Activated T-cell treated with anti-CD3 and anti-CD28 coated beads for 48 hours (primary cell): ENCODE measurements at places on chromosomes 2 and 18.

- DNase-seq, result no peak
Observed at GRCh38 chr18:9796935-9797549, 88.7 kb upstream of the TXNDC2 start.

GRCh38 chr18:35623255-35623654, 41.7 kb downstream of the GALNT1 start:
- no peak for DNase-seq

- no peak for DNase-seq
Observed at GRCh38 chr2:108267101-108267500, 21.6 kb upstream of the SULT1C2 start.

- DNase-seq, result no peak
Observed at GRCh38 chr18:6837904-6838303, 108.4 kb downstream of the ARHGAP28 start.

GRCh38 chr18:67183398-67183797, 333.1 kb downstream of the DSEL start:
- DNase-seq, result no peak

DNA sequence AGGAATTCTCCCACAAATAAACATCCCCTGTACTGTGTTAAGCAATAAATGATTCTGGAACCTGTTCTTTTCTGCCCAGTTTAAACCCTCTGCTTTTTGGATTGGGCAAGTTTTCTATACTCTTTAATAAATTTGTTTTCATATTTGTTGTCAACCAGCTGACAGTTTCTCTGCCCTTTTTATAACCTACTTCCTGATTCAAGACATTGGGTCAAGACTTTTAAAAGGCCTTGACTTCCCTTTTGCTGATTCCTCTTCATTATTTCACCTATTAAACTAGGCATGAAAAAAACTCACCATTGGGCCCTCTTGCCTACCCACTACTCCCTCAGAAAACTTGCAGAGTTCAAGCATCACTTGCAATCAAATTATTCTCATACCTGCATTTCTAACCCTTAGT, 459.5 kb downstream of the ARHGAP15 start:
- DNase-seq, result no peak

DNA sequence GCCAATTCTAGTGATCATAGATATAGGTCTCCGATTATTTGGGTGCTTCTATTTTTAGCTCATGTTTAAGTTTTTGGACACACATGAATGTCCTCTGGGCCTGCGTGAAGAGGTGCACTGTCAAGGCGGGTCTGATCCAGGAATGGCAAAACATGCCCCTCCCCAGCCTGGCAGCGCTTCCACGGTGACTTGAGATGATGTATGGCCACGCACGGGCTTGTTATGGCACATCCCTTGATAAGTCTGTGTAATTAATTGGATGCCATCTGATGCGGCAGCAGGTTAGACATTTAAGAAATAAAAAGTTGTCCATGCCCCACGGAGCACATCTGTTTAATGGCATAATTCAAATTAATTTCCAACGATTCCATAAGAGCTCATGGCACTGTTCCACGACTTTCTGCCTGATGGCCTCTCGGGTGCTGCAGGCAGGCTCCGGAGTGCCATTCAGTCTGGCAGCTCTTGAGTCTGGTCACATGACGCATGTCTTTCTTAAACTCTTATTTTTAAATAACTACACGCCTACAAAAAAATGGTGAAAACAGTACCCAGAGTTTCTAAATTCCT, 151.4 kb downstream of the ACKR3 start:
- DNase-seq, result no peak

GRCh38 chr2:179790235-179791217, 70.9 kb downstream of the ZNF385B start:
- DNase-seq, result no peak

- DNase-seq, result no peak
Observed at GRCh38 chr18:22106536-22107292, 62.7 kb upstream of the GATA6 start.

DNA sequence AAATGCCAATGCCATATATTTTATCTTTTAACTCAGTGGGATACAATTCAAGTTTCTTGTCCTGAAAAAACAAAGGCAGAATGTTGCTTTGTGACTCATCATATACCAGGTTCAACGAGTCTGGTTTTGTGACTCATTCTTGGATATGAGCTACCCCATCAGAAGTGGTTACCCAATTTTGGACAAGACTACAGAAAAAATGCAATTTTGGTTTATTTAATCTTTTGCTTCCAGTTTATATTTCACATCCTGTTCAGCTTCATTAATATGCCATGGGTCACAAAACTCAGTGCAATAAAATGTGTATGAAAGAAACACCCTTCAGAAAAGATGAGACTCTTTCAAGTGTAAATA, 25.0 kb downstream of the FN1 start:
- no peak for DNase-seq

DNA sequence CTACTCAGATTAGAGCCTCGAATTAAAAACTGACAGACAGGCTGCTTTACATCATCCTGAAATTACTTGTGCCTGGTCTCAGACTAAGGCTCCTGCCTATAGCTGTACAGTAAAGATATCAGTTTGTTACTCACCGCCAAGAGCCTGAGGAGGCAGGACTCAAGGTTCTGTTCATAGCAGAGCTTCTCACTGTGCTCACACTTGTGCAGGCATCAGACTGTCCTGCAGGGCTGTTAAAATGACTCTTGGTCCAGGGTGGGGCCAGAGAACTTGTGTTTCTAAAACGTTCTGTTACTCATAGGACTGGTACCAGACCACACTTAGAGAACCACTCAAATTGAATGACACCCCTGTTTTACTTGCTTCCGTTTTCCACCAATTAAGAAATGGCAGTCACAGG, 310.0 kb downstream of the DPP10 start:
- no peak for DNase-seq

DNA sequence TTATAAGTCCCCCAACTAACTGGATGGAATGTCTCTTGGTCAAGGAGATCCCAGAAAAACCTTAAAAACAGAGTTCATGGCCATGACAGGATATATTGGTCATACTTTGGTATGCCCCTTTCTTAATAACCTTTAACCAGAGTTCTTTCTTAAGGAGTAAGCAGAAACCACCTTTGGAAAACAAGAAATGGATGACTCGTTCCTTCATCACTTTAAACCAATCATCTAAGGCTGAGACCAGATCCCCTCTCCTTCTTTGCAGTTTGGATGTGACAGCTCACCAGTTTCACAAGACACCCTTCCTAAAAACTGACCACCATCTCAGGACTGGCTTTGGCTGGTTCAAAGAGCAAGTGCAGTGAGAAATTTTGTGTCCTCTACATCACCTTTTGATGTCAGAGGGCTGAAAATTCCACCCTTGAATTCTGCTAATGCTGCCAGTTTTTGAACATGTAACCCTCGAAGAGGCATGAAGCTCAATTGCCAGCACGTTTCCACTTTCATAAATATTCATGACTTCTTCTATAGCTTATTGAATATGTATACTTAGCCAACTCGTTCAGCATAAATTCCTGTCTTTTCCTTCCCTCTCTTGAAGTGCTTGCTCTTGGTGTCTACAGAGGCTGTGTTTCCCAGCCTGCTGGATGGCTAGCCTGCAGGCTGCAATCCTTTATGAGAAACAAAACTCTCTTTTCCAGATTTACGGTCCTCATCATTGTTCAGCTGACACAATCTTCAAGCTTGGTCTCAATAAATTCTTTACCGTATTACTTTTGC, 1323.5 kb upstream of the TMEFF2 start:
- no peak for DNase-seq

- no peak for DNase-seq
Observed at GRCh38 chr2:238060096-238060541, 682 bp upstream of the SCLY start.

DNA sequence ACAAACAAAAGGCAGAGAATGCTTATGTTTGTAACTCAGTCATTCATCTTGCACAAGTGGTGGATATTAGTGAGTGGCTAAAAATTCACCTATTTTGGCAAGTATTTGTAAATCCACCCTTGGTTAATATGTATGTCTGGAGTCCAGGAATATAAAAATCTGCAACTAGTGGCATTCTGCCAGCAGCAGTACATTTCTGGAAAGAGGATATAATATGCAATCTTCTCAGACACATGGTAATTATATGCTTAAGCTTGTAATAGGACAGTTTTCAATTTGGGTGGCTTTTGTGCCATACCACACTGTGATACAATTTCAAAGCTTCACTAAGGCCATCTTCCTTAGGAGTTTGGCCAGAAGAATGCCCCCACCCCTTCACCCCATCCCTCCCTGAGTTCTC, 693.3 kb downstream of the MBD2 start:
- DNase-seq, result no peak

GRCh38 chr18:183769-184168, 25.4 kb downstream of the USP14 start:
- DNase-seq, result no peak

GRCh38 chr2:235833971-235834620, 334.1 kb downstream of the GBX2 start:
- no peak for DNase-seq

- no peak for DNase-seq
Observed at GRCh38 chr2:85822766-85823165, 66.0 kb downstream of the ST3GAL5 start.

GRCh38 chr2:20551260-20551944, 99.5 kb downstream of the HS1BP3 start:
- DNase-seq, result no peak

- no peak for DNase-seq
Observed at GRCh38 chr18:24801001-24801400, 340.6 kb downstream of the HRH4 start.

DNA sequence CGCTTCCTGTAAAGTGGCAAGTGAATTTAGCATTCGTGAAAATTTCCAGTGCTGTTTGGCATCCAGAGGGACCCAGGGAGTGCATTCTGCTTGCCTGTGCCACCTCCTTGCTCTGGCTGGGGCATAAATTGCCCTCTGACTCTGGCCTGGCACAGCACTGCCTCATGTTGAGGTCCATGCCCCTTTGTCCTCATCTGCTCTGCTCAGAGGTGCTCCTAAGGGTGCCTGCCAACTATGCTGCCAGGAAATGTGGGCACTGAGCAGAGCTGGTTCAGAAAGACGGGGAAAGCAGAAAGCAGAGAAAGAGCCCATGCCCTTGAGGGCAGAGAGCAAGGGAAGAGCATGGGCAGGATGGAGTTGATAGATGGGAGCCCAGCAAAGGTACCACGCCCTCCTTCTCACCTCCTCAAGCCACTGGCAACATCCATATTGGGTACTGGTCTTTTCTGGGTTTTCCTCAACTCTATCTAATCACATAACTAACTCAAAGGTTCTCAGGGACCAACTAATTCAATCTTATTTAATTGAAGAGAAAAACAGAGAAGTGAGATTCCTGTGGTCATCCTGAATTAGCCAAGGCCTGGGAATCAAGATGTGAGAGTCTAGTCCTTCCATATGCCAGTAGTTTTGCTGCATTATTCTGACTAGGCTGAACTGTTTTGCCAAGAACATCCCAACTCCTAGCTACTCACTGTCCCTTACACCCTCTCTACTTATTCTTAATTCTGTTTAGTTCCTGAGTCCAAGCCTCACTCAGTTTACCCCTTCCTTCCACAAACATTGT, 441.5 kb upstream of the TNP1 start:
- no peak for DNase-seq

GRCh38 chr18:78983512-78983911, 3.9 kb downstream of the SALL3 start:
- no peak for DNase-seq

- no peak for DNase-seq
Observed at GRCh38 chr2:231709636-231709980, 1.3 kb downstream of the PTMA start.

DNA sequence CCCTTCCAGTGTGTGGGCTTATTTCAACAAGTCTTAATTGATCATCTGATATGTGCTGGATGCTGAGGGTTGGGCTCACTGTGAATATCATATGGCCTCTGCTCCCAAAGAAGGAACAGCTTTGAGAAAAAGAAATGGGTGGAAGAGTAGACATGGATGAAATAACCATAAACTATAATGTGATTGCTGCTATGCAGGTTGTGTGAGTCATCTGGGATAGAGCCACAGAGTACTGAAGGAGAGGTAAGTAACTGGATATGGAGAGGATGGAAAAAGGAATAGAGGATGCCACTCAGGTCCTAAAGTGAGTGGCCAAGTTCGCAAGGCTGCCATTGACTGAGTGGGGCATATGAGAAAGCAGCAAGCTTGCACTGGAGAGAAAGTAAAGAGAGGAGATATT, 8.7 kb upstream of the DSG2 start:
- DNase-seq, result no peak

DNA sequence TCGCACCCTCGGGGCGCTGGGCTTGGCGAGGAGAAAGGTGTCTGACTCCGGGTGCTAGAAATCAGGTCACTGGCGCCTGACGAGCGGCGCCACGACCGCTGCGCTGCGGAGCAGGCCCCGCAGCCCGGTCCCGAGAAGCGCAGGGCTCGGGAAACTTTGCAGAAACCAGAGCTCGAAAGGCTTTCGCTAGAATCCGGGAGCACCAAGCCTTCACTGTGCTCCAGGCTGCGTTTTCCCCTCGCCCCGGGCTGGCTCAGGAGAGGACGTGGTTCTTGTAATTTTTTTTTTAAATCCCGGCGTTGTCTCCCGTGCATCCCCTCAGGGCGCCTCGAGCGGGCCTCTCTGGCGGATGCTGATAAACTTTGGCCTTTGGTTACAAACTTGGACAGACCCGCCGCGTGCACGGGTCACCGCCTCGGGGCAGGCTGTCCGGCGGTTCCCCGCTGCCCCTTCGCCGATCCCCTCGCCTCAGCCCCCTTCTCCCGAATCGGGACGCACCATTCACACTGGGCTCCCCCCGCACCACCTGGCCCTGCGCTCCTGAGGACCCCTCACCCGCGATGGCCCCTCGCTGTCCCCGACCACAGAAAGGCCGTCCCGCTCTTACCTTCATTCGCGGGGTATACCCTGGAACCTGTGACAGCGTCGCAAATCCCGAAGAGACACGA, 419 bp downstream of the EPHA4 start:
- no peak for DNase-seq

GRCh38 chr2:194301946-194302345, 1355.1 kb upstream of the SLC39A10 start:
- no peak for DNase-seq

DNA sequence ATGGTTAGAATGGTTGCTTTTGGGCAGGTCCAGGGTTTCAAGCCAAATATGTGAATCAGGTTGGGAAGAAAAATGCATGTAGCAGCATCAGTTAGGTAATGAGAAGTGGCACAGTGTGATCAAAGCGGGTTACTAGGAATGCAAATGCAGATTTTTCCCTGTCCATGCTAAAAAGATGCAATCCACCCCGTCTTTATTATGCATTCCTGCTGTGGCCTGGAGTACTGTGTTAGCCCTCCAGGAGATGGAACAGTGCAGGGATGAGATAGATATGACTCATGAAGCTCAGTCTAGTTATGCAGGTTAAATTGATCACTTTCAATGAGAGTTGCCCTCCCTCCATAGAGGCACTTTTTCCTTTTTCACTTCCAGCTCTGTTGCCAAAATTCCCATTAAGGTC, 283.8 kb downstream of the CTNNA2 start:
- DNase-seq, result no peak
